ENCODE measurements at places on chromosomes 5 and 9.

DNA sequence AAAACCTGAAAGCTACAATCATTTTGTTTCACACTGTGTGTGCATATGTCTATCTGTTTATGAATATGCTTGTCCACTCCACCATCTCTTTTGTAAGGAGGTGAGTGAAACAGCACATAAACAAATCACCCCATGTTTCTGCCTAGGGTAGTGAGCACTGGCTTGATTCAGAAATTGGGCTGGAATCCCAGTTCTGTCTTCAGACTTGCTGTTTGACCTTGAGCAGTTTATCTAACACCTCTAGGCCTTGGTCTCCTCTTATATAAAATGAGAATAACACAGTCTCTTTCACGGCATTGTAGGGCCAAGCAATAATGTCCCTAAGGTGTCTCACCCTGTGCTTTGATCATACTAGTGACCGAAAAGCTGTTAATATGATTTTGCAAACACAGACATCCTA, 61.2 kb downstream of the ZNF366 start:
- no peak for DNase-seq

- DNase-seq, result no peak
Observed at GRCh38 chr5:158032246-158032645, 173.3 kb upstream of the CLINT1 start.

DNA sequence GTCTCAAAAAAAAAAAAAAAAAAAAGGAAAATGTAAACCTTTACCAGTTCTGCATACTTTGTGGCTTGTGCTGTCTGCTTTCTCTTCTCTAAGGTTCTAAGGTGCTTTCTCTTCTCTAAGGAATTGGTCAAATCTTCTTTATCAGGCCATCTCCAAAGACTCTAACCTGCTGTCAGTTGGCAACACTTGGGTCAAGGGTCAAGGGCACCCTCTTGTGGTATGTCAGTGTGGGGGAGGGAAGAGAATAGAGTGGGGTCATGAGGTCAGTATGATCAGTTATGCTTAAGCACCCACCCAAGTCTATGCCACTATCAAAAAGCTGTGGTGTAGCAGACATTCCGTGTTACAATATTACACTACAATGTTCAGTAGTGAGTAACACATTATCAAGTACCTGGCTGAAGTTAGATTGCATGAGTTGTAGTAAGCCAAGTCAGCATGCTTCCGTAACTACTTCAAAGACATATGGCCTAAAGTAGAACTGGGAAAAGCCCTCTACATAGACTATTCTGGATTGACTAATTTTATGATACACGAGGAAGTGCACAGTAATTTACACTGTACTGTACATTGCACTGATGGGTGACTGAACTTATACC, 25.0 kb upstream of the CCL28 start:
- DNase-seq, result no peak

GRCh38 chr9:36149197-36149596, 12.7 kb downstream of the GLIPR2 start:
- DNase-seq, result no peak

DNA sequence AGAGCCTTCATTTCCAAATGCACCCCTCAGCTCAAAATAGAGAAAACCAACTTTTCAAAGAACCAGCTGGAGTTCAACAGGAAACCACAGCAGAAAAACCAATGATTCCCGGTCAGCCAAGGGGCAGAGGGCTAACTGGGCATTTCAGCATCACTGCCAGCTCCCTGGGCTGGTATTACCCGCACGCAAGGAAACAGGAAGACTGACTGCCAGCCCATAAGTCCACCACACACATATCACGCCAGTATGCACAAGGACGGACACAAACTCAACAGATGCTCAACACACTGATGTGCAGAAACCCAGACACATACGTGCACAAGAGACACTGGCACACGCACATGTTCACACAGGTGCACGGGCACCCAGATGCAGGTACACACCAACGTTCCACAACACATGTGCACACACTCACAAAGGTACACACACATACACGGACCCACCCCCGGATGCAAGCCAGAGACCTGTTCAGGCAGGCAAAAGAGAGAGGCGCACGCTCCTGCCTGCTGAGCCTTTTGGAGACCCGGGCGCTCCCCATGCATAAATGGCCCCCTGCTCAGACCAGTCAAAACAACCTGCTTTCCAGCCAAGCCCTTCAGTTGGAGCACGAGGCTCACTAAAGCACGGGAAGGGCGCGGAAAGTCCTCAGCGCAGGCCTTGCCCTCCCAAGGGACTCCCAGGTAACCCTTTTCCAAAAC, 2.1 kb downstream of the ADAMTS2 start:
- DNase-seq, result no peak

Data from stimulated activated CD4-positive, alpha-beta T cell treated with anti-CD3 and anti-CD28 coated beads, Interleukin-4, amount 100 ng/mL, for 4 hours (primary cell).